ENCODE measurements at places on chromosomes 5 and 9. TPM values are rescaled to one million over a fixed set of nuclear protein-coding genes. Genes with fewer than 3 reads are reported as not detected.

The CCDC192 gene
- 2.0 TPM for total RNA-seq

DNA sequence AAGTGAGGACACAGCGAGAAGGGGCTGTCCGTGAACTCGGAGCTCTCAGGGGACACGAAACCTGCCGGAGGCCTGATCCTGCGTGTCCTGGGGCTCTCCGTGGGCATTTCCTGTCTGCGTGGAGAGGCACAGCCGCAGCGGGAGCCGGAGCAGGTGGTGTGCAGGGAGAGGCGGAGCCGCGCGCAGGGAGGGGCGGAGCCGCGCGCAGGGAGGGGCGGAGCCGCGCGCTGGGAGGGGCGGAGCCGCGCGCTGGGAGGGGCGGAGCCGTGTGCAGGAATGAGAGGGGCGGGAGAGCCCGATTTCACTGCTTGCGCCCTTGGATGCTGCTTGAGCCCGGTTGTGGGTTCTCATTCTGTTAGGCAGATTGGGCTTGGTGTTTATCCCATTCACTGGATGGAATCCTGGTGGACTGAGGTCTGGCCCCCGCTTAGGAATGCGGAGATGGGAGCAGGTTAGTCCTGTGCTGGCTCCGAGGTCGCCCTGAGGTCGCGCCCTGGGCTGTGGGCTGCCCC is 26.7 kb downstream of the NDUFS6 start:
- H3K27ac ChIP-seq: no peak overlapping the region
- H3K4me1 ChIP-seq: no peaks in the 10 kb centered on the region
- no peak for DNase-seq
- H3K4me3 ChIP-seq: no peak overlapping the region

The MEIKIN gene
- not detected for total RNA-seq

GRCh38 chr5:125316391-125316790 is 570.0 kb upstream of the ZNF608 start:
- DNase-seq: no peak
- H3K27ac ChIP-seq: no peak overlapping the region
- H3K27me3 ChIP-seq: no peaks in the 10 kb centered on the region
- H3K4me3 ChIP-seq: no peak overlapping the region

- H3K4me1 ChIP-seq: peaks cover 17% of the 10 kb centered on the region
- H3K27ac ChIP-seq: no peak overlapping the region
- H3K4me3 ChIP-seq: peak overlapping the region; percentile 17
- peaks cover 13% of the 10 kb centered on the region for H3K36me3 ChIP-seq
- DNase-seq: no peak
These were observed 23.1 kb downstream of the FREM1 start for GRCh38 chr9:14887149-14887548.

- H3K27ac ChIP-seq: no peak overlapping the region
- no peak for DNase-seq
- H3K36me3 ChIP-seq: peaks cover 19% of the 10 kb centered on the region
- no peaks in the 10 kb centered on the region for H3K27me3 ChIP-seq
These were observed 222.7 kb downstream of the PBX3 start for GRCh38 chr9:125969868-125970267.

DNA sequence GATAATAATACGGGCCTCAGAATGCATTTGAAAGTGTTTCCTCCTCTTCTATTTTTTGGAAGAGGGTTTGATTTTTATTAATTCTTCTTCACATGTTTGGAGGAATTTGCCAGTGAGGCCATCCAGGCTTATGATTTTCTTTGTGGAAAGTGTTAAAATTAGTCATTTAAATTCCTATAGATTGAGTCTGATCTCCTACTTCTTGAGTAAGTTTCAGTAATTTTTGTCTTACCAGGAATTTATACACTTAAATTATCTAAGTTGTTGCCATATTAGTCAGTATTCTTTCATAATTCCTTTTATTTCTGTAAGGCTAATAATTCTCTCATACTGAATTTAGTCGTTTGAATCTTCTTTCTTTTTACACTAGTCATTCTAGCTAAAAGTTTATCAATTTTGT is 25.2 kb upstream of the HAPLN1 start:
- DNase-seq: no peak
- no peaks in the 10 kb centered on the region for H3K4me1 ChIP-seq
- no peak overlapping the region for H3K27ac ChIP-seq
- H3K4me3 ChIP-seq: no peak overlapping the region
- no peaks in the 10 kb centered on the region for H3K27me3 ChIP-seq
- H3K36me3 ChIP-seq: no peaks in the 10 kb centered on the region

DNA sequence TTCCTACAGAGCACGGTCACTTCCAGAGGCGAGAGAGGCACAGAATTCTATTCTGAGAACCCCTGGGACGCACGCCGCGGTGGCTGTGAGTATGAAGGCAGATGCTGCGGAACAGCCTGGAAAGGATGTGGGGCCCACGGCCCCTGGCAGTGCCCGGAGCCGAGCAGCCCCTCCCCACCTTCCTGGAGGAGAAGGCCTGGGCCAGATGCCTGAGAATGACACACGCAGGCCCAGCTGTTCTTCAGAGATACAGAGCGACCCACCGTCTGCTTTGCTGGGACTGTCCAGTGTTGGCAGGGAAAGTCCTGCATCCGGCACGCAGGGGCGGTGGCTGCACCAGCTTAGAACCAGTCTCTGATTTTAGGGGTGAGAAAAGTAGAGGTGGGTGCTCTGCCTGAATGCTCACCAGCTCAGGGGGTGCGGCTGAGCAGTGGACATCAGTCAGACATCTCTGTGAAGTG is 116.7 kb upstream of the LPCAT1 start:
- no peak overlapping the region for H3K4me3 ChIP-seq
- H3K27ac ChIP-seq: no peak overlapping the region
- peaks cover 8% of the 10 kb centered on the region for H3K4me1 ChIP-seq
- peaks cover 35% of the 10 kb centered on the region for H3K27me3 ChIP-seq
- no peaks in the 10 kb centered on the region for H3K36me3 ChIP-seq

- H3K4me1 ChIP-seq: peaks cover 25% of the 10 kb centered on the region
- DNase-seq: no peak
- H3K27me3 ChIP-seq: no peaks in the 10 kb centered on the region
- H3K36me3 ChIP-seq: no peaks in the 10 kb centered on the region
These were observed 191.6 kb downstream of the TENT4A start for GRCh38 chr5:6904860-6905259.

- H3K27me3 ChIP-seq: no peaks in the 10 kb centered on the region
- H3K36me3 ChIP-seq: no peaks in the 10 kb centered on the region
- no peak overlapping the region for H3K4me3 ChIP-seq
- no peak for DNase-seq
- no peak overlapping the region for H3K27ac ChIP-seq
These were observed 5.8 kb downstream of the TYRP1 start for GRCh38 chr9:12698986-12699385.

The IL4 gene
- not detected for total RNA-seq

DNA sequence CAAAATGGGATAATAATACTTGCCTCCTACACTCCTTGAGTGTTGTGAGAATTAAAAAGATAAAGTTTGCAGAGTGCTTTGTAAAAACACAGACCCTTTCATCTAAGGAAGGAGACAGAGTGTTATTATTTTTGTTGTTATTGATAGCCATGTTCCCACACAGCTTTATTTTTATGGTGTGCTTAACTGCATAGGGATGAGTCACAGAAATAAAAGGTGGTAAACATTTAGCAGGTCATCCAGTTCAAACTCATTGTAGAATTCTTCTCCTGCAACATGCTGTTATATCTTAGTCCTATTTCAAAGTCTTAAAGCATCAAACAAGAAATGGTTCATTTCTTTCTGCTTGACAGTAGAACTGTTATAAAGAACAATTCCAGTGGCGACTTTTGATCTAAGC is 367.5 kb upstream of the ACTBL2 start:
- H3K27ac ChIP-seq: no peak overlapping the region
- peaks cover 10% of the 10 kb centered on the region for H3K4me1 ChIP-seq
- no peaks in the 10 kb centered on the region for H3K36me3 ChIP-seq
- DNase-seq: no peak
- H3K27me3 ChIP-seq: no peaks in the 10 kb centered on the region

The ADAMTSL2 gene
- 0.57 TPM for total RNA-seq

The PCDHB15 gene
- 3.3 TPM for total RNA-seq

DNA sequence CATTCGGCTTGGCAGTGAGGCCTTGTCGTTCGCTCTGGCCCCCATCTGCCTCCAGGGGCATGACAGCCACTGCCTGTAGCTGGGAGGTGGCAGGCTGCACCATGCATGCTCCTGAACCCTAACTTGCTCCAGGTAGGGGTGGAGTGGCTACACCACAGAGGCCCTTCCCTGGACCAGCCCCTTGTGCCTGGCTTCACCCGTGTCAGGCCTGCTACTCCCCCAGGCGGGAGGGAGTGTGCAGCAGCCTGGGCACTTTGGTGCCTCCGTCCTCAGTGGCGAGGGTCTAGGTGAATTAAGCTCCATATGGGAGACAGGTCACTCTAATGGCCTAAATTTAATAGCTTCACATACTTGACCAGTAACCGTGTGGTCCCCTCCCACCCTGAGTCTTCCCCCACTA is 59.4 kb upstream of the LMX1B start:
- H3K27me3 ChIP-seq: peaks cover 10% of the 10 kb centered on the region
- no peak overlapping the region for H3K4me3 ChIP-seq
- DNase-seq: no peak
- H3K27ac ChIP-seq: no peak overlapping the region

The FSTL4 gene
- 11.3 TPM for total RNA-seq

DNA sequence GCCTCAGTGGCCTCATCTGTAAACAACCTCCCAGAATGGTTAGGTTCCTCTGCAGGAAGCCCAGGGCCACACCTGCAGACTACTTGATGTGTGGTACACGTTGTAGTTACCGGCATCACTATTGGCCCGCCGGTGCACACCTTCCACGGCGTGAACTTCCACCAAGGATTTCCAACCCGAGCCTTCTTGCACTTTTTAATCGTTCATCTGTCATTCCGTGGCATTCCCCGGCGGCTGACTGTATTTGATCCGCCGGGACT is 5.3 kb upstream of the TRIM41 start:
- peaks cover 10% of the 10 kb centered on the region for H3K36me3 ChIP-seq
- peaks cover 30% of the 10 kb centered on the region for H3K4me1 ChIP-seq
- DNase-seq: no peak

DNA sequence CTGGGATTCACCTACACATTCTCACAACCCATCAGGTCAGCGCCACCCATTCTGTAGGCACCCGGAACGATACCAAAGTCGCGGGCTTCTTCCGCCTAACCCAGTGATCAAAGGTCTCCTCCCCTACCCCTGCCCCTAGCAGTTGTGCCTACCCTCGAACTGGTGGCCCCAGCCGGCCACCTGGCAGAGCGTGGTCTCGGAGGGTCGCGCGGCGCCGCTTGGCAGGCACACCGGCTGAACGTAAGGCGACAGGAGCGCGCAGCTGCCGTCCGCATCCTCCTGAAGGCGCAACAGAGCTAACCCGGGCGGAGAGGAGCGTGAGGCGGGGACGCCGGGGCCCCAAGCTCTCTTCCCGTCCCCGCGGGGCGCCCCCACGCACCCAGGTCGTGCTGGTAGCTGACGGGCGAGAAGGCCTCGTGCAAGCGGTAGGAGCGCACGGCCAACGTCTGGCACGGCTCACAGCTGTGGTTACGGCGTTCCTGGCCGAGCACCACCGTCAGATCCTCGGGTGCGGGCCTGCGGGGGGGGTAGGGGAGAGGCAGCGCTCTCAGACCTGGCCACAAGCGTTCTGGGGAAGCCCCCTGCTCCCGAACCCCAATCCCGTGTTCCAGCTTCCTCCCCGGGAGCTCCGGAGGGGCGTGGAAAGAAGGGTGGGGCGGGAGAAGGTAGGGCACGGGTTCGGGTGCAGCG is 2.8 kb upstream of the PFN3 start:
- peaks cover 8% of the 10 kb centered on the region for H3K4me1 ChIP-seq
- peak overlapping the region; percentile 84 for H3K27ac ChIP-seq
- no peak for DNase-seq
- peaks cover 61% of the 10 kb centered on the region for H3K27me3 ChIP-seq
- no peaks in the 10 kb centered on the region for H3K36me3 ChIP-seq

The MAMDC4 gene
- total RNA-seq: 29.1 TPM

DNA sequence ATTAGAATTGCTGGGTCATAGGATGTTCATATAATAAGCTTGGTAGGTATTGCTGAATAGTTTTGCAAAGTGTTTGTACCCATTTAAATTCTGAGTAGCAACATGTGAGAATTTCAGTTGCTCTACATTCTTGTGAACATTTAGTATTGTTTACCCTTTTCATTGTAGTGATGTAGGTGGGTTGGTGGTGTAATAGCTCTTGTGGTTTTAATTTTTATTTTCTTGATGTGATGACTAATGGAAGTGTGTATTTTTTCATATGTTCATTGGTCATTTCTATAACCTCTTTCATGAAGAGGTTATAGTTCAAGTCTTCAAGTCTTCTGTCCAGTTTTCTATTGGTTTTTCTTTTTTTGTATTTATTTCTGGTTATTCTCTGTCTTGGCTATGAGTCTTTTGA is 34.4 kb downstream of the RASA1 start:
- no peaks in the 10 kb centered on the region for H3K27me3 ChIP-seq
- peaks cover 8% of the 10 kb centered on the region for H3K4me1 ChIP-seq
- no peak overlapping the region for H3K27ac ChIP-seq
- H3K36me3 ChIP-seq: peaks cover 26% of the 10 kb centered on the region

- no peaks in the 10 kb centered on the region for H3K27me3 ChIP-seq
- peaks cover 28% of the 10 kb centered on the region for H3K36me3 ChIP-seq
- DNase-seq: no peak
- H3K4me3 ChIP-seq: no peak overlapping the region
These were observed 13.0 kb upstream of the CAMSAP1 start for GRCh38 chr9:135920256-135920930.

The PPP3R2 gene
- 0.22 TPM for total RNA-seq

- no peak for DNase-seq
- H3K36me3 ChIP-seq: no peaks in the 10 kb centered on the region
- H3K27ac ChIP-seq: peak overlapping the region; percentile 63
- H3K4me1 ChIP-seq: no peaks in the 10 kb centered on the region
- no peaks in the 10 kb centered on the region for H3K27me3 ChIP-seq
These were observed 10.2 kb downstream of the CMYA5 start for GRCh38 chr5:79699763-79700400.

The DNAJA1 gene
- total RNA-seq: 189 TPM

GRCh38 chr9:111151537-111151936 is 113.3 kb upstream of the LPAR1 start:
- no peaks in the 10 kb centered on the region for H3K27me3 ChIP-seq
- peaks cover 23% of the 10 kb centered on the region for H3K4me1 ChIP-seq
- no peaks in the 10 kb centered on the region for H3K36me3 ChIP-seq
- no peak overlapping the region for H3K4me3 ChIP-seq
- no peak for DNase-seq

The BAAT gene
- 0.53 TPM for total RNA-seq

DNA sequence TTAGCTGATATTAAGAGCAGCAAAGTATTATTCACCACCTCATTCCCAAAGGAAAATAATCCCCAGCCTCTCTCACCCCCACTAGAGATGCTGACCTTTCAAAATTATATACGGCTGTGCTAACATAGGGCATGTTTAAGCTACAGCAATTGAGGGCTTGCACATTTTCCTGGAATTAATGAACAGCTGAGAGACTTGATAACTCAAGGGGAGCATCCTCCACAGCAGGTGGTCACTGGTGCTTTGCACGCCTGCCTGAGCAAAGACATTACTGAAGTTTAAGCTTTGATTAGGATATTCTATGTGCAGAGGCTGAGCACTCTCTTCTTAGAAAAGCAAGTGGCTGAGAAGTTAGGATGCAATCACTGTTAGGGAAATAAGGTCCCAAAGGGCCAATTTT is 230.9 kb downstream of the FAM114A2 start:
- H3K27ac ChIP-seq: no peak overlapping the region
- H3K4me1 ChIP-seq: peaks cover 13% of the 10 kb centered on the region
- H3K27me3 ChIP-seq: peaks cover 7% of the 10 kb centered on the region
- no peaks in the 10 kb centered on the region for H3K36me3 ChIP-seq

Data from type B pancreatic cell (in vitro differentiated cells).